ENCODE measurements at places on chromosomes 5 and 9.
A peak's percentile ranks its signal among the peaks of the same experiment; 100 is the strongest.

GRCh38 chr5:105782501-105782900 lies 1888.2 kb downstream of the EFNA5 start:
- DNase-seq = no peak

- DNase-seq = no peak
These were observed 1.6 kb downstream of the MED27 start for GRCh38 chr9:132077881-132078698.

DNA sequence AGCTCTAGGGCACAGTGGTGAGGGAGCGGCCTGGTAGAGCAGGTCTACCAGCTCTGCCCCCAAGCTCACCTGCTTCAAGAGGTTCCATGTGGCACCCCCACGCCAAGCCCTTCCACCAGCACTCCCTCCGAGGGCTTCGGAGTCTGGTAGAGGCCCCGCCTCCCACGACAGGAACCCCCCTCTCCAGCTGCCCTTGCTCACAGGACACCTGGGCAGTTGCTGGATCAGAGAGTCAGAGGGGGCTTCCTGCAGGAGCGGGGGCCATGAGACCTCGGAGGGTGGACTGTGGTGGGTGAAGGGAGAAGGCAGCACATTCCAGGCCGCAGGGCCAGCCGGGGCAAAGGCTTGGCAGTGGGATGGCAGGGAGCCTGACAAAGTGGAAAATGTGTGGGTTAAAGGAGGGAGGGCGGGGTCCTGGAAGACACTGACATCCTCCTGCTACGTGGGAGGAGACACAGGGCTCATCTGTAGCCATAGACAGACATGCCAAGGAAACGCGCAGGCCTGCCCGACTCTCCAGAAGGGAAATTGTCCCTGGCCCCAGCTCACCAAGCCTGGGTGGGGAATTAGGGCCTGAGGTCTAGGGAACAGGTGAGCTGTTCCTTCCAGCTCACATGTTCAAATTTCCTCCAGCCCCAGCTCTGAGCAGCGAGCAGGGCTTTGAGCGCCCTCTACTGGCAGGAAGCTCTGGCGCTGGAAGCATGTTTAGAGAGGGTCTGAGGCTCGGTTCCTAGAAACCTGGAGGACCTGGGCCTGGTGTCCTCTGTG lies 74.2 kb downstream of the NTNG2 start:
- peak; percentile 68 for DNase-seq

DNA sequence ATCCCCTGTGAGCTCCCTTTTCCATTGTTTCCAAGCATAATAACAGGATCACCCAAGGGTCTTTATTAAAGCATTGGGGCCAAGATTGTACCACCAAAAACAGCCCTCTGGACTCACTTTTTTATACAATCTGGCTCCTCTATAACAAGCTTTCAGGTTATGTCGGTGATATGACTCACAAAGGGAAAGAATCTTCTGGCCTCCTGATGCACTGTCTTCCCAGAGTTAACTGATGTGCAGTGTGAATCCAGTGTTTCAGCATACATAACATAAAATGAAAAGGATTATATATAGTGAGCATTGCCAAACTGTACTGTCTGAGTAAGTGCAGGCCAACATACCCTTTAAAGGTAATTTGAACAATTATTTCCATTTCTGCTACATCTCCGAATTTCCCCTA lies 33.9 kb upstream of the MAN2A1 start:
- DNase-seq = no peak

GRCh38 chr5:128040927-128041326 lies 42.6 kb upstream of the SLC12A2 start:
- no peak for DNase-seq

GRCh38 chr5:114581136-114581535 lies 219.3 kb downstream of the KCNN2 start:
- DNase-seq = no peak

DNA sequence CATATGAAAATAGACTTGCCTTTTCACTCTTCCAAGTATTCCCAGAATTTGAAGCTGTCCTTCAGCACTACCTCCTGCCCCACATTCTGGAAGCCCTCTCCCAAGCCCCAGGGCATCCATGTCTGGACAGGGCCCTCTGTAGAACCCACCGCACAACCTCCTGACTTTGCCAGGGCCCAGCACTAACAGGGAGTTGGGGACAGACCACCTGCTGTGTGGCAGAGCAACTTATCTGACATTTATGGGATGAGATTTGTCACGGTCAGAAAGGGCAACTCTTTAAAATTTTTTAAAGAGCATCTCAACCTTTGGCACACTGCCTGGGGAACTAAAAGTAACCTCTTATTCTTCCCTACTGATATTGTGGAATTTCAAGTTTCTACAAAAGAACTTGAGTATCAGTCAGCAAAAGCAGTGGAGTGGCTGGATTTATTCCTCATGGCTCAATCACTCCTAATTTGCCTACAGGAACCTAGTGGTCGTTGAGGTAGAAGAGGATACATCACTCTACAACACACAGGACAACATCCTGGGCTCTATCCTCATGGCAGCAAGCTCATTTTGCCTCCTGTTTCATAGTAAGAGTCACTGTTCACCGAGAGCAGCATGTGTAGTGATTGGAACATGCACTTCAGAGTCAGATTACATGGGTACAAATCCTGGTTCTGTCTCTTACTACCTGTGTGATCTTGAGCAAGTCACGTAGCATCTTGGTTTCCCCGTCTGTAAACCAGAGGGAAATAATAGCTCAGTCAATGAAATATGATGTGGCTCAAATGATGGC lies 285.3 kb downstream of the ENC1 start:
- no peak for DNase-seq

GRCh38 chr5:50814556-50814955 lies 148.1 kb downstream of the PARP8 start:
- no peak for DNase-seq
